GM13977 (cell line): ENCODE measurements at places on chromosomes 7 and 10.

DNA sequence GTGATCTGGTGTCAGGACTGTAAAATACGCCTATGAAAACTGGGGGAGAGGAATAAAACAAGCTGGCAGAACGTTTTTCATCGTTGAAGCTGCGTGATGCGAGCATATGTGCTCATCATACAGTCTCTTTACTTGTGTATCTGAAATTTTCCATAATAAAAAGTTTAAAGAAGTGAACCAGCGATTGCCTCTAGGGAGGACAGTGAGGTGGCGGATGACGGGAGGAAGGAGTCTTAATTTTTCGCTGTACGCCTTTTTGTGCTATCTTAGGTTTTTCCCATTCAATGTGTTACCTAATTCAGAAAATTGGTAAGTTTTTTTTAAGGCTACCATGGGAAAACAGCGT, 891 bp upstream of the WAPL start:
- no peak for DNase-seq

- no peak for DNase-seq
These were observed 28.6 kb downstream of the BMPR1A start for GRCh38 chr10:86785037-86785436.

DNA sequence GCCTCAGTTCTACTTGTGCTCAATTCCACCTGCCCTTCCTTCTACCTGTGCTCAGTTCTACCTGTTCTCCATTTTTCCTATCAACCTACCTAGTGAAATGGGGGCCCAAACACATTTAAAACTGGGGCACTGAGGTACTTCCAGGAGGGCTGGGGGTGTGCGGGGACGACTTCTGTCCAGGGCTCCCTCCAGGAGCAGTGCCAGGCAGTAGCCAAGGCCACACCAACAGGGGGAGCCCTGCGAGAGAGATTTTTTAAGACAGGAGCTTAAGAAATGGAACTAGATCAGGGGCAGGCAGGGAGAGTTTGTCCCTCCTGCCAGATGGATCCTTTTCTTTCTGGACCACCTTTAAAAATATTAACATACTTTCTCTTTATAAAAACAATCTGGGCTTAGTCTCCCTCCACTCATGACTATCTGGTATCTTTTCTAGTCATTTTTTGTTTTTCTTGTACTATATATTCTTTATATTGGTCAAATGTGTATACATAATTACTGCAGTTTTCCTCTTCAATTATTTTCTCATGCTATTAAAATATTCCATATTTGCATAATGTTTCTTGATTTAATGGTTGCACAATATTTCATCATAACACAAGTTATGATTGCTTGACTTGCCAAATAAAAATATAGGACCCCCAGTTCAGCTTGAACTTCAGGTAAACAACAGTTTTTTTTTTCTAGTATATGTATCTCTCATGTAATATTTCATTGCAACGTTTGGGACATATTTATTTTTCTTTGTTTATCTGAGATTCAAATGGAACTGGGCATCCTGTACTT, 47.3 kb upstream of the INSYN2A start:
- no peak for DNase-seq

GRCh38 chr7:3916146-3916545, 615.1 kb downstream of the SDK1 start:
- no peak for DNase-seq

DNA sequence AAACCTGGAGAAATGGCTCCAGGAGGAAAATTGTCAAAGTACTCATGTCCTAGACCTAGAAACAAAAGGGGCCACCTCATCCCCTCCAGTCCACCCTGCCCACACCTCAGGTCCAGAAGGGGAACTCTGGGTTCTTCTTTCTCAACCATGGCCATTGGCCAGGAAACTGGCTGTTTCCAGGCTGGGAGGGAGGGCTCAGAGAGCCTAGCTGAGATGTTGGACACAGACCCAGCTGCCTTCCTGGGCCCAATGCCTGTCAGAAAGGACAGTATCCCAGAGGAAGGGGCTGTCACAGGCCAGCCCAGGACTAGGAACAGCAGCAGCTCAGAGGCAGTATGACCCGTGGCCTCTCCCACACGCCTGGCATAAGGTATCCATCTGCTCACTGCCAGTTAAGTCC, 9.6 kb downstream of the GRID1 start:
- no peak for DNase-seq

DNA sequence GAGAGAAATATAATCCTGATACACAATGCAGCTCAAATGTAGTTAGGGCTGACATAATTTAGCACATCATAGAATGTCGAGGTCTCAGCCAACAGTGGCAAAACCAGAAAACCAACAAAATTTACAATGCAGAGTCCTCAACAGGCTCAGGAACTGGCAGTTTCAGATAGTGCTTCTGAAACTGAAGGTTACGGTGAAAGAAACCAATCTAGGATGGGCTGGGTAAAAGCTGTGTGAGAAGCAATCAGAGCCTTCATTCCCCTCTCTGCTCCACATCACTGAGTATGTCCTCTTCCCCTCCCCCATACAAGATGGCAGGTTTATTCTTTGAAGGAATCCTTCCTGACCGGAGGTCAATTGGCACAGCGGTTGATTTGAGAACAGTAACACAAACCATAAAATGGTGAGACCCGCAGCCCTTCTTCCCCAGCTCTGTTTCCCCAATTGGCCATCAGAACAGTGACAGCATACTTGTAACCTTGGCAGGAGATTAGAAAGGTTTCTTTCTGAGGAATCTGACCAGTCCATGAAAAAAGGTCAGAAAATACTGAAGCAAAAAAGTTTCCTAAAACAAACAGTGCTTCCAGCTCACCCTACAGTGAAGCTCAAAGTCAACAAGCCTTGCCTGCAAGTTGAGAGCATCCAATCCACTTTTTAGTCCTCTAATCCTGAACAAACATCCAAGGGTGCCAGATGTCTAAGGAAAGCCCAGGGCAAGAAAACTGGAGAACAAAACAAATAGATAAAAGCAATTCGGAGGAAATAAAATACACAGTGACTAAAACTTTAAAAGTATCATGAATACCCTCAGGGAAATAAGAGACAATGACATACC, 53.9 kb upstream of the IL6 start:
- peak; percentile 43 for DNase-seq
